Naive thymus-derived CD4-positive, alpha-beta T cell (primary cell): ENCODE measurements at places on chromosomes 12 and 14.

DNA sequence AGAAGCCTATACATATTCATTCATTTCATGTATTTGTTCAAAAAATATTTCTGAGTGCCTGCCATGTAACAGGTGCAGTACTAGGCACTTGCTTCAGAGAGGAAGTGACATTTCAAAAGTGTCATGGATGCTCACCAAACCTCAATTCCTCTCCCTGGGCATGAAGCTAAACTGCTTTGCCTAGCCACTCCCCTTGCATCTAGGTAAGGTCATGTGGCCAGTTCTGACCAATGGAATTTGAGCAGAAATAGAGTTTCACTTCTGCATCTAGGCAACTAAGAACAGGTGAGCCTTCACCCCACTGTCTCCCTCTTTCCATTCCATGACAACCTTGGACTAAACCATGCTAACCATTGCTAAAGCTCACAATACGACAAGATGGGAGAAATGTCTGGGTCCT, 27.6 kb downstream of the TC2N start:
- peaks cover 31% of the 10 kb centered on the region for H3K4me1 ChIP-seq
- no peak for DNase-seq
- no peak overlapping the region for H3K4me3 ChIP-seq
- no peak overlapping the region for H3K27ac ChIP-seq
- H3K27me3 ChIP-seq = no peaks in the 10 kb centered on the region

GRCh38 chr12:43760396-43760795, 1.6 kb downstream of the IRAK4 start:
- peaks cover 39% of the 10 kb centered on the region for H3K4me1 ChIP-seq
- H3K27ac ChIP-seq = peak overlapping the region; percentile 86
- no peak for DNase-seq
- no peaks in the 10 kb centered on the region for H3K27me3 ChIP-seq

GRCh38 chr14:88804035-88804434, 11.3 kb upstream of the EML5 start:
- no peaks in the 10 kb centered on the region for H3K4me1 ChIP-seq
- H3K27ac ChIP-seq = no peak overlapping the region
- no peak overlapping the region for H3K4me3 ChIP-seq
- no peak for DNase-seq

DNA sequence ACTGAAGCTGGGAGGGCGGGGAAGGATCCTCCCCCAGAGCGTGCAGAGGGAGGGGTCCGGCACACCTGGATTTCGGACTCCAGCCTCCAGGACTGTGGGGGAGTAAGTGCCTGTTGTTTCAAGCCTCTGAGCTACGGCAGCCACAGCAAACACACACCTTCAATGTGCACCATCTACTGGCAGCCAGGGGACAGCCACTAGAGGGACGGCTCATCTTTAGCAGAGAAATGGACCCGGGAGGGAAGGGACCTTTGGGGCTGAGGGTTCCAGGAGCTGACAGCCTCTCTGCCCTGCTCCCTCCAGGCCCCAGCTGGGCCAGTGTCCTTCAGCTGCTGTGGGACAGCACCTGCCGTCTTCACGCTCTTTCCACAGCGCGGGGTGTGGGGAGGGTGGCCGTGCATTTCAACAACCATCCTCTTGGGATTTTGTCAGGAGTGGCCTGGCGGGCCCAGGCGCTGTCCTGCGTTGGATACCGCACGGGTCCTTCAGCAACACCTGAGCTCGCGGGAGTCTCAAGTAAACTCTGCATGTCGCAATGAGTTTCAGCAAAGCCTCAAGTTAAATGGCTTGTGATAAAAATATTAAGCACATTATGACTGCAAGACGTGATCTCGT, 209.2 kb upstream of the C14orf180 start:
- no peaks in the 10 kb centered on the region for H3K36me3 ChIP-seq
- H3K4me3 ChIP-seq = no peak overlapping the region
- no peaks in the 10 kb centered on the region for H3K27me3 ChIP-seq
- no peaks in the 10 kb centered on the region for H3K4me1 ChIP-seq
- no peak for DNase-seq

- H3K4me1 ChIP-seq = no peaks in the 10 kb centered on the region
- H3K36me3 ChIP-seq = no peaks in the 10 kb centered on the region
- no peak overlapping the region for H3K4me3 ChIP-seq
- no peak overlapping the region for H3K27ac ChIP-seq
These were observed 216.0 kb upstream of the DAAM1 start for GRCh38 chr14:58972233-58973017.

DNA sequence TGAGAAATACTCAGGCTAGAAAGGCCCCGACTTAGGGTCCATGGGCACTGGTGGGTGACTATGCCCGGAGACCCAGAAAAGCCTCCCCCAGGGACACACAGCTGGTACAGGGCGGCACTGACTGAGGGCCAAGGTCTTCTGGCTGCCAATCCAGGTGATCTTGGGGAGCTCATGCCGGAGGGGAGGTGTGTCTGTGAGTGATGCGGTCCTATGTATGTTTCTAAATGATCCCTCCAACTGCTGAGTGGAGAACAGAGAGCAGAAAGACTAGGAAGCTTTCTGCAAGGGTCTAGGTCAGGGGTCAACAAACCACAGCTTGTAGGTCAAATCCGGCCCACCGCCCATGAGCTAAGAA, 391 bp downstream of the SERPINA4 start:
- no peak overlapping the region for H3K27ac ChIP-seq
- peaks cover 3% of the 10 kb centered on the region for H3K27me3 ChIP-seq
- no peak for DNase-seq
- H3K36me3 ChIP-seq = no peaks in the 10 kb centered on the region

DNA sequence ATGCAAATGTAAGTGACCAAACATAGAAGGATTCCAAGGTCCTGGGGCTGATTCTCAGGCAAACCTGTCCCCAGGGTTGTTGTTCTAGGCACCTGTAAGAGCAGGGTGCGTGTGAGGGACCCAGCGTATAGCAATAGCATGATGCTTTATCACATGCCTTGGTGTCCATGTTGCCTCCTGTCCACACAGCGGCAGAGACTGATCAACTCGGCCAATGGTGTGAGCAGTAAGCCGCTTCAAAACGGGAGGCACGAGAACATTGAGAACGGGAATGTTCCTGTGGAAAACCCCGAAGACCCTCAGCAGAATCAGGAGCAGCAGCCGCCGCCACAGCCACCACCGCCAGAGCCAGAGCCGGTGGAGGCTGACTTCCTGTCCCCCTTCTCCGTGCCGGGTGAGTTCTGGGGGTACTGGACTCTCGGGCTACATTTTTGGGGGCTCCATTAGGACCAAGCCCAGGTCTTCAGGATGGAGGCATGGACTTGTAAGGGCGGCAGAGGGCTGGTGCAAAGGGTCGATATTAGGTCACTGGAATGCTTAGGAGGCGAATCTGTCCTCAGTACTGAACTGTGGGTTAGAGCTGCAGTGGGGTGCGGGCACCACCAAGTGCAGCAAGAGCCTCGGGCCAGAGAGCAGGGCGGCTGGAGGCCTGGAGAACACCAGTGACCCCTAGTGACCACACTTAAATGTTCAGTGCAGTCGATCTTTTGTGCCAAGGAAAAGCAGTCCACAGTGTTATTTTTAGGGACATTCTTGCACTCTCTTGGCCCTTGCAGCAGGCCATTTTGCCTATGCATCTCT, 57.2 kb upstream of the RIN3 start:
- H3K4me3 ChIP-seq = no peak overlapping the region
- DNase-seq = no peak
- no peak overlapping the region for H3K27ac ChIP-seq
- H3K4me1 ChIP-seq = no peaks in the 10 kb centered on the region
